ENCODE measurements at places on chromosomes 6 and 20. TPM values are rescaled to one million over a fixed set of nuclear protein-coding genes. Genes with fewer than 3 reads are reported as not detected.

Gene EIF6
- 120 TPM for total RNA-seq

Gene ELOVL2
- total RNA-seq, result 0.16 TPM

Gene APOBEC2
- 0.16 TPM for total RNA-seq

Gene HSD17B8
- total RNA-seq, result 2.6 TPM

Gene PHACTR1
- total RNA-seq, result 0.49 TPM

Gene SF3B5
- 14.8 TPM for total RNA-seq

Gene PRDM1
- total RNA-seq, result 1.4 TPM

Gene DEFB132
- not detected for total RNA-seq

Gene TSHZ2
- 6.9 TPM for total RNA-seq

Gene MCM8
- total RNA-seq, result 17.5 TPM

Gene APCDD1L
- 1.6 TPM for total RNA-seq

Gene MRPL2
- total RNA-seq, result 18.7 TPM

Gene RWDD2A
- 5.0 TPM for total RNA-seq

Gene PROKR2
- not detected for total RNA-seq

Gene TUBB1
- not detected for total RNA-seq

Gene ZBP1
- not detected for total RNA-seq

Gene HRH3
- not detected for total RNA-seq

Gene RAET1L
- total RNA-seq, result not detected

Gene LAMA2
- total RNA-seq, result 103 TPM

Gene SIRPD
- not detected for total RNA-seq

Gene ENPP4
- 0.99 TPM for total RNA-seq

Gene RCAN2
- 8.0 TPM for total RNA-seq

Gene COL9A3
- total RNA-seq, result 0.98 TPM

Gene UBE3D
- total RNA-seq, result 7.0 TPM

Gene LRRN4
- not detected for total RNA-seq

Gene ZFP57
- not detected for total RNA-seq

Gene RIMS1
- not detected for total RNA-seq

Gene SLC32A1
- not detected for total RNA-seq

Gene LY6G6D
- total RNA-seq, result not detected

Gene NMBR
- total RNA-seq, result not detected

Gene TGM2
- 117 TPM for total RNA-seq

Gene VARS2
- 18.5 TPM for total RNA-seq

Gene TMEM74B
- total RNA-seq, result not detected

Gene PRR18
- not detected for total RNA-seq

Gene ZBTB12
- 3.8 TPM for total RNA-seq

Gene ATP6V1G2
- 3.8 TPM for total RNA-seq

Gene DNMT3B
- 1.1 TPM for total RNA-seq

Gene PRRT1
- 0.41 TPM for total RNA-seq

Gene PTK6
- not detected for total RNA-seq

Gene TFEB
- total RNA-seq, result 6.8 TPM

Gene OXT
- not detected for total RNA-seq

Gene PCK1
- total RNA-seq, result not detected

Gene TSPO2
- total RNA-seq, result not detected

Gene STK38
- total RNA-seq, result 34.3 TPM

Gene SYCP2L
- total RNA-seq, result not detected

Gene SLC22A2
- not detected for total RNA-seq

Gene STX11
- 0.16 TPM for total RNA-seq

Gene GLP1R
- not detected for total RNA-seq

Measured in fibroblast of the aortic adventitia (primary cell).